ENCODE measurements at places on chromosomes 12 and 14.

DNA sequence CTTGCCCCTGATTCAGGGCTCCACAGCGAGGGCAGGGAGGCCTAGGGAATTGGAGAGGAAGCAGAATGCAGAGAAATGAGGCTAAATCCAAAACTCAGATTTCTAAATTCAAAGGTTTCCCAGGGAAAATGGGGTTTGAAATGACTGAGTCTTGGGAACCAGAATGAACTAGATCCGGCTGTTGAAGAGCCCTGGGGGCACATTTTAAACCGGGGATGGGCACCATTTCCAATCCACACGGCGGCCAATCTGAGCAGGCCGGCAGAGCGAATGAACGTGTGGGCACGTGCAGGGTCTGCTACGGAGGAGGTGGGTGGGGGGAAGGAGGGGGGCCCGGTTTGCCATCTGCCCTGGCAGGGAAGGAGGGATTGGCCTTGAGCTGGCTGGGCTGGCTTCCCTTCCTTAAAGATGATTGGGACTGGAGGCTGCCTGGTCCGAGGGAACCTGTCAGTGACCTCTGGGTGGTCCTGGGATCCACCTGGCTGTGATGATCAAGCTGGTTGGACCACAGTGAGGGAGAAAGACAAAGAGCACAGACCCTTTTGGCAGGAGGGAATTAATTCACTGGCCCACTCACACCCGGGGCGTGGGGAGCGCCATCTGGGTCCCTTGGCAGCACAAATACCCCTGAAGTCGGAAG, 161.0 kb downstream of the RBM19 start:
- no peak for DNase-seq

GRCh38 chr12:3073438-3074250, 3.5 kb upstream of the TSPAN9 start:
- peak; percentile 84 for DNase-seq

GRCh38 chr12:121300083-121300819, 3.7 kb upstream of the CAMKK2 start:
- no peak for DNase-seq

GRCh38 chr14:63267171-63267570, 51.6 kb downstream of the GPHB5 start:
- no peak for DNase-seq

DNA sequence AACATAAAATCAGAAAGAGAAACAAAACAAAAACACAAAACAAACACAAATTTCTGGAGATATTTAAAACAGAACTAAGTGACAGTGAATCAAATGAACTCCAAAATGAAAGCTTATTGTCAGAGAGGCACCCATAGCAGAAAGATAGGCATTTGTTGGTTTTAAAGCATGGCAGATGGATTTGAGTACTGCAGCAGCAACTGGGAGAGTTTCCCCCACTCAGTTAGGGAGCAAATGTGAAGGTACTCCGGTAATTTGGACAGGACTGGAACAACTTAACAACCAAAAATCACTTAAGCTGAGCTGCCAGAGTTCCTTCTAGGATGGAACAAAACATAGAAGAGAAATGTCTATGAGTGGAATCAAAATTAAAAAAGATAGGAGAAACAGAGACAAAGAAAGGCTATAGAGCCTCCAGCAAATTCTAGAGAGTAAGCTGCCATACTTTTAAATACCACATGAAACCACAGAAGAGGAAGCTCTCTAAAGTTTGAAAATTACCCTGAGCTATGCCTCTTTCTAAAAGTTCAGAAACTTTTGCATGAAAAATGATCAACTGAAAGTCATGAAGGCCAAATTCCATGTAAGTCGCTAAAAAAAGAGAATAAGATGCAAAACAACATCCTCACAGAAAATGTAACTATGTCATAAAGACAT, 1248.3 kb upstream of the USP15 start:
- DNase-seq: no peak

GRCh38 chr12:77724367-77724957, 106.2 kb upstream of the NAV3 start:
- DNase-seq: no peak

- no peak for DNase-seq
Measured at GRCh38 chr14:50533241-50533705, 904 bp upstream of the MAP4K5 start.

DNA sequence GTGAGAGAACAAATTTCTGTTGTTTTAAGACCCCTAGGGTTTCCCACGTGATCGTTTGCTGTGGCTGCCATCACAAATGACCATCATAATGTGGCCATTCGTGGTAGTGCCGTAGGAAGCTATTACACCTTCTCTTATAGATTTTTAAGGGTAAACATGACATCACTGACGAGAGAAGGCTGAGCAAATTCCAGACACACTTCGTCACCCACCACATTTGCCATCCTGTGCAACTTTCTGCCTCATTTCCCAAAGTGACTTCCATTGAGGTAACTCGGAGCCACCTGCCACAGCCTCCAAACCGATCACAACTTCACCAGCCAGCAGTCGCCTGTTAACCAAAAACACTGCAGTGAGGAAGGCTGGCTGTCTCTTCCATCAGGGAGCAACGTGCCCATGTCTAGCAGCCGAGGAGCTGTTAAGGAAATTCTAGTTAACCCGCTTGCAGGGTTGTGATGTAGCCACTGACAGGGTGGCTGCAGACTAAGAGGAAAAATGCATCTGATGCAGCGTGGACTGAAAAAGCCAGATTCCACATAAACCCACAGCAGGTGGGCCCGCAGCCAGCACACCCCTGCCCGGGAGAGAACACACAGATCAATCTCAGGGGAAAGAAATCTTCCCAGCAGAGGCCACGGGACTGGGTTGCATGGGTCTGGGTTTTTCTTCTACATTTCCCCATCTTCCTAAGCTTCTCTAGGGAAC, 44.6 kb downstream of the CCDC85C start:
- no peak for DNase-seq

DNA sequence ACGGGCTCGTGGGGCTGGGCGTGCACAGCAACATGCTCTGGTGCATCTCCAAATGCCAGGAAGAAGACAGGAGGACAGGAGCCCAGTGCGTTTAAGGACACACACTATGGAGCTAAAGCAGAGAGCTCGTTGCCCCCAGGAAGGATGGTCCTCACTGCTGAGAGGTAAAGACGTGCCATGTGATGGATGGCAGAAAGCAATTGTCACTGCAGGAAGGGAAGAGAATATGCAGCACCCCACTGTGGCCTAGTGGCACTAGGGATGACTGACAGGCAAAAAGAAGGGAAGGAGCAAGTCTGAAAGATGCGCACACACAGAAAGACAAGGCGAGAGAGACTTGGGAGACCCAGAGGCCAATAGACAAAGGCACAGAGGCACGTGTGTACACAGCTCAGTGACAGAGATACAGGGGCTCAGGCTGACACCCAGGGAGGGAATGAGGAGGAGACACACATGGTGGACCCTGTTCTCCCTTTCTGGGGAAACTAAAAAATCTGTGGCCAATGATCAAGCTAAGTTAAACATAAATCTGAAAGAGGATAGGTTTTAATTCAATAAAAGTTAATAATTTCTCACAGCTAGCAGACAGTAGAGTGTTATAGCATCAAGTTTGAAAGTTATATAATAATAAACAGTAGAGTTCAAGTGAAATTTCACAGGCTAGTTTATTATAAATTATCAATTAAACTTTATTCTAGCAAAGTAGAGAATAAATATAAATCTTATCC, 78.8 kb downstream of the CRACR2A start:
- no peak for DNase-seq

DNA sequence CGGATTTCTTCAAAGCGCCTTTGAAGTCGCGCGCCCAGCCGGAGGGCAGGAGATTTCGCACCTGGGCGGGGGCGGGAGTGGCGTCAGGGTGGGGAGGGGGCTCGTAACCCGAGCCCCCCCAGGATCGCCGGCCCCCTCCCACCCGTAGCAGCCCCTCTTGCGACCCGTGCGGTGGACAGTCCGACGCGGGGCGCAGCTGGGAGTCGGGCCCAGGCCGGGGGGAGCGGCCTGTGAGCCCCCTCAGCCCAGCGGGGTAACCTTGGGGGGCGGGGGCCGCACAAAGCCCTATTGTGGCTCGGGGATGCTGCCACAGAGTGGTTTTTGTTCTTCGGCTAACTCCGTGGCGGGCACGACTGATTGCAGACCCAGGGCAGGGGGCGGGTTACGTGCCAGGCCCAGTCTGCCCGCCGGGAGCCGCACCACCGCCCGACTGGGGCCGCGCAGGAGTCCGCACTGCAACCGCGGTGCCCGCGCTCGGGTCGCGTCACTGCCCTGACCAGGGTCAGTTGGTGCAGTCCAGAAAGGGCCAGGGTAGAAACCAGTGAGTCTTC, 4.2 kb upstream of the AAAS start:
- no peak for DNase-seq

DNA sequence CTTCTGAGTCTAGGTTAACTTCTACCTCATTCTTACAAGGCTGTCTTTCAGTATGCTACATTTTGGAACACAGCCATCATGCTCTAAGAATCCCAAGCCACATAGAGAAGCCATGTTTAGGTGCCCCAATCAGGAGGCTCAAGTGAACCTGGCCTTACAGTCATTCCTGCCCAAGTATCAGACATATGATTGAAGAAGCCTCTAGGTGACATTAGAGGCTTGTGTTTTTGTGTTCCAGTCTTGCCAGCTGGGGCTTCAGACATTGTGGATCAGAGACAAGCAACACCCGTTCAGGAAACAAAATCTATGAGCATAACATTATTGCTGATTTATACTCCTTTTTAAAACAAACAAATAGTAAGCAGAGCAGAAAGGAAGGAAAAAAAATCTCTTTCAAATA, 8.1 kb upstream of the SLC16A7 start:
- DNase-seq: no peak

DNA sequence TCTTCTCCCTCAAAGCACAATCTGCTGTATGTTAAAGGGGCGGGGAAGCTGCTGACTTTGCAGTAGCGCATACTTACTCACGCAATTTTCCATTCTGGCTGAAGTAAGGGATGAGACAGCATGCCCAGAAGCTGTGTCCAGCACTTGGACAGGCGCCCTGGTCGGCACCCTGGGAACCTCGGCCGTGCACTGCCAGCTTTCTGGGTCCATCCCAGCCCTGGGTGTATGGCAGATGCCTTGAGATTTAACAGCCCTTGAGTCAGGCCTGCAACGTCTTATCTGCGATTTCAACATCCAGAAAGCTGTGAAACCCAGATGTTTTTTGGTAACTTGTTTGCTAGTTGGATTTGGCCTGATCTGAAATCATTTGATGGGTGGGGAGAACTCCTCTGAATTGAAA, 16.1 kb downstream of the EML1 start:
- DNase-seq: no peak

DNA sequence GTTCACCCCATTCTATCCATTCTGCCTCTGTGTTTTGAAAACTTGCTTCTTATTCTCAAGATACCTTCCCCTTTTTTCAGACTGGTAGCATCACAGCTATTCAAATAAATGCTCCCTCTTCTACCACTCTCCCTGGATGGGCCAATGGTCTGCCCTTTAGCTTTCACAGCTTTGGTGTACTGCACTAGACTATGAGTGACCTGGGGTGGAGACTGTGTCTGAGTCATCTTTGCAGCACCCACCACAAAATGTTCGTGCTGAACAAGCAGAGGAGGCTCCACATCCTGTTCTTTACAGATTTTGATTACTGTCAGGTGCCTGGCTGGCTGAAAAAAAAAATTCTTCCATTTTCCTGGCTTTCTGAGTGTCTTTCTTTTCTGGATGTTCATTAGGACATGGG, 1104.1 kb upstream of the TMEM132C start:
- DNase-seq: peak; percentile 78

DNA sequence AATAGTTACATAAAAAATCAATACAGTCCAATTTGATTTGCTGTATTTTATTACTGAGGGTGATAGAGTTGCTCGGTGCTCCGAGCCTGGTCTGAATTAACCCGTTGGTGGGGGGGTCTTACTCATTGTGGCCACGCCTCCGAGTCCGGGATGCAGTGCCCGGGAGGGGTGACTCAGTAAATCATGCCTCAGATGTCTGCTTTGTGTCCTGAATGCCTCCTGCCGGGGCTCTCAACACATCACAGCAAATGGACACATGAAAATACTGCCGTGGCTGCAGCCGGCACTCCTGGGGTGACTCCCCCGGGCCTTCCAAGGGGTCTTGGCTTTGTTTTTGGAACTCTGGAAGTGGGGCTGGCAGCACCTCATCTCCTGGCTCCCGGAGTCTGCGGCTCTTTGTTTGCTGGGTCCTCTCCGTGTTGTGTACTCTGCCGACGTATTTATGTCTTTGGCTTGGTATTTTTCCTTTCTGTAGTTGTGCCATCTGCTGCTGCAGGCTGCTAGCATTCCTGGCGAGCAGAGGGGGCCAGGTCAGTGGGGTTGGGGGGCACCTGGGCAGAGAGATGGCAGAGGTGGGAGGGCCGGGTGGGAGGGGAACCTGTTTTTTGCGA, 129.0 kb downstream of the AACS start:
- DNase-seq: no peak

DNA sequence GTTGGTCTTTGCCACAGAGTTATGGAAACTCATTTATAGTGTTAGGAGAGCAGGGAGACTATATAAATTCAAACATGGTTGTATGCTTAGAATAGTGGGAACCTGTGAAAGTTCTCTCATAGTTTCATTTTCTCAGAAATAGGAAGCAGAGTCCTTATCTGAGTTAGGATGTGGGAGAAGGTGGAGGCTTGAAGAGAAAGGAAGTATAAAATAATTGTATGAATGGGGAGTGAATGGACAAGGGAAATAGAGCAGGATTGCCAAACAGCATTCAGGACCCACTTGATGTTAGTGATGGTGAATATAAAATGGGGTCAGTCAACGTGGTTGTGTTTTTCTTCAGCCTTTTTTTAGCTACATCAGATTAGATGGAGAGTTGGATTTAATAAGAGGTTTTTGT, 34.0 kb upstream of the TPH2 start:
- DNase-seq: no peak
